ENCODE measurements at places on chromosomes 2 and 18.

GRCh38 chr2:119701352-119701751 lies 22.4 kb downstream of the TMEM177 start:
- DNase-seq = no peak

DNA sequence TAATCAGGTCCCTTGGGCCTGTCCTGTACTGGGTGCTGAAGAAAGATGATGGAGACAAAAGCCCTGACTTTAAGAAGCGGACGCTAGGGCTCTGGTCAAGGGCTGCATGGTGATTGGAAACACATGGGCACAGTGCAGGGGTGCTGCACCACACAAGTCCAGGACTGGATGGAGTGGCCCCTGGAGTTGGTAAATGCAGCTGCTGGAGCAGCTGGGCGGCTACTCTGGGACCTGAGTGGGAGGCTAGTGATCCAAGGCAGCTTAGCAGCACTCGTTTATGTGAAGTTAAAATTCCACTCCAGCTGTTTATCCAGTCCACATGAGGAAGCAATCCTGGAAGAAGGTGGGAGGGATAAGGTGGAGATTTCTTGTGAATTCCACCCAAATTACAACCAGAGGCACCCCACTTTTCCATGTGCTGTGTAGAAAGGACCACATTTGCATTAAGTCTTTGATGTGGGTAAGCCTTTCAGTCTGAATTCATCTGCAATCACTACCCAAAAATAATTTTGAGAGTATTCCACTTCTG lies 24.9 kb downstream of the MERTK start:
- no peak for DNase-seq

- DNase-seq = no peak
Measured at GRCh38 chr2:168256448-168256847, 9.1 kb upstream of the STK39 start.

DNA sequence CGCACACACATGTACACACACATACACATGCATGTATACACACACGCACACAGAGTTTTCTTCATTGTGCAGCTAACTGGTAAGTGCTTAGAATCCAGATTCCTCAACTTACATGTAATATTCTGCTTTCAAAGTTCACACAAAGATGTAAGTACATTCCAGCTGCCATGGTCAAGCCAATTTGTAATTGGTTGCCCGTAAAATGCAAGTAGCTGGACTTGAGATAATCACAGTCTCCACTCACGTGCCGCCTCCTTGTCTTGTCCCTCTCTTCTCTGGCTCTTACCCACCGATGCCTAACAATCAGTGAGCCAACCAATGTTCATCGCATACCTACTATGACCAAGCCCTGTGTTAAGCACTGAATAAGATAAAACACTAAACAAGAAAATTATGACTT lies 77.8 kb downstream of the SOCS6 start:
- DNase-seq = no peak

DNA sequence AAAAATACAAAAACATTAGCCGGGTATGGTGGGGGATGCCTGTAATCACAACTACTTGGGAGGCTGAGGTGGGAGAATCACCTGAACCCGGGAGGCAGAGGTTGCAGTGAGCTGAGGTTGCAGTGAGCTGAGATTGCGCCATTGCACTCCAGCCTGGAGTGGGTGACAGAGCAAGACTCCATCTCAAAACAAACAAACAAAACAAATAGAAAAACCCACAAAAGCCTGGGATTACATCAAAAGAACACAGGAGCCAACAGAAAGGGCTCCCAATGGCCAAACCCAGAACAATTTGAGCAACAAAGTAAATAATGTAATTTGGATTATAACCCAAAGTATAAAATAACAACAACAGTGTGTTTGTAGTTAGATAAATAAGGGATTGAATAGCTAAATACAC lies 159.8 kb downstream of the UXS1 start:
- DNase-seq = no peak

GRCh38 chr2:72770879-72771461 lies 54.9 kb downstream of the EXOC6B start:
- no peak for DNase-seq

DNA sequence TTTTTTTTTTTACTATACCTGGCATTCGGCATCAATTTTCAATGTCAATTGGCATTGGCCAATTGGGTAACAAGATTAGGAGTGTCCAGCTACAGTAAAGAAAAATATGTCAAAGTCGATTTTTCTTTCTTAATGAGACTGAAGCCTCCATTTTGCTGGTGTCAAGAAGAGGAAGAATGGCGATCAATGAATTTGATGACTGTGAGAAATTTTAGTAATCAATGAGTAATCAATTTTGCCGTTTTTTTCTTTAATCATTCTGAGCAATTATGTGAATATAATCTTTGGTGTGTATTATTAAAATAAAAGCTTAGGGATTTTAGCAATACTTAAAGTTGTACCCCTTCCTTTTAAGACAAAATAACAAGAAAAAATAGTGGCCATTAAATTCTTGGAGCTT lies 69.7 kb downstream of the TMEM200C start:
- no peak for DNase-seq

DNA sequence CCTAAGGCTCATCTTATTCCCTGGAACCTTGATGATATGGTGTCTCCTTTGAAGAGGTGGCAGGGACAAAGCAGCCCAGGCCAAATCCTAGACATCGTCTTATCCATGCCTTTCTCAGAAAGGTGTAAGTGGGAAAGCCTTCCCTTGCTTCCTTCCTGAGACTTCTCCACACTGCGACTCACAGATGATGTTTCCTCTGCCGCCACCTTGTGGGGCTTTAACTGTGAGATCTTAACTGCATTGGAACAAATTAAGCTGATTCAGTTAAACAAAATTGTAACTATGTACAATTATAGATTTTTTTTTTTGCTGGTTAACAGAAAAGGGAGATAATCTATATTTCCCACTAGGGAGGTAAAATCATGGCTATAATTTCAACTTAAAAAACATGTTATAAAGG lies 10.0 kb upstream of the GCA start:
- DNase-seq = no peak

DNA sequence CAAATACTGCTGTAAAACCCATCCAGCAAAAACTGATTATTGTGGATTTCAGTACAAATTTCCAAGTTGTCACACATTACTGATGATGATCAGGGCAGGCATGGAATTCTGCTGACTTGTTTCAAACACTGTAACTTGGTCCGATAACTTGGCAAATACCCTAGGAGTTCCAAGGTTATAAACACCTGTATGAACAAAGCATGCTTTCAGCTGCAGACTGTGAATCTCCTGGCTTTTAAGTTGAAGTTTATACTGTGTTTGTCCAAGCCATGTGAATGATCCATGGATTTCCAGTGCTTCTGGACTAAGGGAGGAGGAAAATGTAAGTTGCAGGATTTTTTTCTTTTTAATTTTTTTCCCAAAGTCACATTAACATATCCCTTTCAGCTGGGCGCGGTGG lies 70.0 kb upstream of the SLC25A52 start:
- DNase-seq = no peak

DNA sequence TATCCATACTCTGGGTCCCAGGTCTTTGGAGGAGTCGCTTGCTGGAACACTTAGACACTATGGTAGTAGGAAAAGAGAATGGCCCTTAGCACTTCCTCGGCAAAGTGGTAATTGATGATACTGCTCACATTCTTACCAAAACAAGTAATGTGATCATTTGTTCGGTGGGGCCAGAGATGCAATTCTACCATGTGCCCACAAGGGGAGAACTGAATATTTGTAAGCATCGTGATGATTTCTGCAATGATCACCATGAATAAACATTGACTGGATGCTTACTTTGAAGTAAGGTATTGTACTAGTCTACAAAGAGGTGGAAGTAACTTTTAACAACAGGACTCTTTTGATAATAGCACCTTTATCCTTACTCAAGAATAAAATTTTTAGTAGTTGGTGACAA lies 109.7 kb downstream of the CD8B2 start:
- DNase-seq = no peak

DNA sequence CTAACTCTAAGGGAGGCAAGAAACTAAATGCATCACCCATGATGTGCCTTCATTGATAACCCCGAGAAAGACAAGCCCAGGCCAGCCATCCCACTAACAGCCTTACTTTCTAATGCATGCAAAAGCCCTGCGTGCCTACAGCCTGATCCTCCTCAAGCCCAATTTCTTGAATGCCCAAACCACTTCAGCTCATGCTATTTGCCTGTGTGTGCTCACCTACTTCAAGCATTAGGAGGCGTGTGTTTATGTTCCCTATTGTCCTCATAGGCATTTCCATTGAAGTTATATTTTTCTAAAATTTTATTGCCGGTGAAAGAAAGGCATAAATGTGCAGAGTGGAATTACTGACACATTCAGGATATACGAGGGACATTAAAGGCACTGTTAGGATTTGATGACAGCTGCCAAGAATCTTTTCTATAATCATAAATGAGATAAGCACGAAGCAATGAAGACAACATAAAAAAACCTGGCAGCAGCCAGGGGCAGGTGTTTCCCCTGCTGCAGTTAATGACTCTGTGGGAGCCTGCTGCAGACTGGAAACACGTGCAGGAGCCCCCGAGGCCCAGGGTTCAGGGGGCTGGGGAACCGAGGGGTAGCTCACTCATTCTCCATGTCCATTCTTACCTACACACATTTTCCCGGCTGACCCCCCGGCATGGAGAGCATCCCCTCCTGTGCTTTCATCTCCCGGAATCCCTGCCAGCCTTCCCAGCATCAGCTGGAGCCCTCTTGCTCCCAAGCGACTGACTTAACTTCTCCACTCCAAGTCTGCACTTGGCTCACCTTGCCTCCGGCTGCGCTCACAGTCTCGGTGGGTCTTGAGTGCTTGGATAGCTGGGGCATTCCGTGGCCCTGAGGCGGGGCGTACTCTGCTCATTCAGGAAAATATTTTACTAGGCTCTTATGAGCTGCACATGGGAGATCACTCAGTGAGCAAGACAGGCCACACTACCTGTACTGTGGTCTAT lies 292.3 kb upstream of the SIX2 start:
- DNase-seq = no peak

GRCh38 chr2:23420840-23421476 lies 36.0 kb downstream of the KLHL29 start:
- DNase-seq = peak; percentile 66

All from cardiac septum (tissue), 1 donor.